ENCODE measurements at places on chromosomes 4 and X.
A peak's percentile ranks its signal among the peaks of the same experiment; 100 is the strongest.

DNA sequence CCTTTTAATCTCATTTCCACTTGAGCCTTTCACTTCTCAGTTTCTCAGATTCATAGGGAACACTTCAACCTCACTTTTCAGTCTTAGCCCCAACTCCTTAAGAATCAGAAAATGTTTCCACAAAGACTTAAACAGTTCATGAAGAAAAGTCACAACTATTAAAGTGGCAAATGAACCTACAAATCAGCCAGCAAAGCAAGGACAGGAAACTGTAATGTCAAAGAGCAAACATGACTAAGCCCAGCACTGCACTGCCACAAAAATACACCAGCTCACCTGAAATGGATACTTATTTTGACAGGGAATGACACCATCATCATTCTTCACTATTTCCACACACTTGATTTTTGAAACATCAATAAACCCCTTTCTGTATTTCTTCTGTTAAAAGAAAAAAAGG lies 41.8 kb upstream of the TXK start:
- no peak for DNase-seq

DNA sequence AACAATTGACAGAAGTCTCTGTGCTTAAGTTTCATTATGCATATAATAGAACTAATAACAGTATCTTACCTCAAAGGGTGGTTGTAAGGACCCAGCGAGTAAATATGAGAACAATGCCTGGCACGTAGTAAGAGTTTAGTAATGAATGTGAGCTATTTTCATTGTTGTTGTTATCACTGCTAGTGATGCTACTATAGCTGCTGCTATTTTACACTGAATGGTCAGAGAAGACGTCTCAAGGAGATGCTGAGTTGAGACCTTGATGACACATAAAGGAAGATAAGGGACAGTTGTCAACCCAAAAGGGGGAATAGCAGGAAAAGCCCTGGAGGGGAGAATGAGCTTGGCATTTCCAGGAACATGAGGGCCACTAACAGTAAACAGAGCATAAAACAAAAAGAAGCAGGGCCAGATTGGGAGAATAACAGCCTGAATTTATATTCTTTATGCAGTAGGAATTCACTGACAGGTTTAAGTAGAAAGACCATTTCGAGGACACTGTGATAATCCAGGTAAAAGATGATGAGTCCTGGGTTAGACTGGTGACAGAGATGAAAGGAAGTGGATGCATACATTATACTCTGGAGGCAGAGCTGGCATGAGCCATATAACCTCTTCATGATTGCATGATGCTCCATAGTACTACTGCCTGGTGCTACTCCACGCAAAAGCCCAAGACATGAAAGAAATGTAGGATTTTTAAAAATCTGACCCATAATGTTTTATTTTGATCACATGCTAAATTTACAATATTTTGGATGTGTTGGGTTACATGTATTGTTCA lies 23.1 kb downstream of the ATP8A1 start:
- no peak for DNase-seq

GRCh38 chr4:16472537-16472936 lies 246.3 kb upstream of the TAPT1 start:
- DNase-seq: no peak

- DNase-seq: no peak
Observed at GRCh38 chr4:73917081-73917501, 47.9 kb downstream of the CXCL1 start.

GRCh38 chrX:30533835-30534234 lies 43.7 kb downstream of the TASL start:
- DNase-seq: no peak

- no peak for DNase-seq
Observed at GRCh38 chr4:113467581-113467980, 294.0 kb downstream of the CAMK2D start.

- DNase-seq: no peak
Observed at GRCh38 chr4:8135666-8136065, 22.9 kb downstream of the ABLIM2 start.

GRCh38 chrX:40266490-40267333 lies 169.0 kb upstream of the BCOR start:
- DNase-seq: peak; percentile 35

DNA sequence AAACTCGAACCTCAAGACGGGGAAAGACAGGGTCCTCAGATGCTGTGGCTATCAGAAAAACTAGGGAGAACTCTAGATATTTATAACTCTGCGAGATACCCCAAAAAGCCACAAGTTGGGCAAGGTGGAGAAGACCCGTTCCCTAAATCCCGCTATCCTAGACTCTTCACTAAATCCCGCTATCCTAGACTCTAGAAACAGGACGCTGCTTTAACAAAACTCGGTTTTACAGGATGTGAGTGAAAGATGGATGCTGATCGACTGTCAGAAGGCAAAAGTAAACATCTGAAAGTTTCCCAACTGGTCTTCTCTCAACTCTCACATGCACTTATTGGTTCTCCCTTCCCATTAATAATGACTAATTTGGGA lies 270 bp downstream of the DNAAF6 start:
- no peak for DNase-seq

DNA sequence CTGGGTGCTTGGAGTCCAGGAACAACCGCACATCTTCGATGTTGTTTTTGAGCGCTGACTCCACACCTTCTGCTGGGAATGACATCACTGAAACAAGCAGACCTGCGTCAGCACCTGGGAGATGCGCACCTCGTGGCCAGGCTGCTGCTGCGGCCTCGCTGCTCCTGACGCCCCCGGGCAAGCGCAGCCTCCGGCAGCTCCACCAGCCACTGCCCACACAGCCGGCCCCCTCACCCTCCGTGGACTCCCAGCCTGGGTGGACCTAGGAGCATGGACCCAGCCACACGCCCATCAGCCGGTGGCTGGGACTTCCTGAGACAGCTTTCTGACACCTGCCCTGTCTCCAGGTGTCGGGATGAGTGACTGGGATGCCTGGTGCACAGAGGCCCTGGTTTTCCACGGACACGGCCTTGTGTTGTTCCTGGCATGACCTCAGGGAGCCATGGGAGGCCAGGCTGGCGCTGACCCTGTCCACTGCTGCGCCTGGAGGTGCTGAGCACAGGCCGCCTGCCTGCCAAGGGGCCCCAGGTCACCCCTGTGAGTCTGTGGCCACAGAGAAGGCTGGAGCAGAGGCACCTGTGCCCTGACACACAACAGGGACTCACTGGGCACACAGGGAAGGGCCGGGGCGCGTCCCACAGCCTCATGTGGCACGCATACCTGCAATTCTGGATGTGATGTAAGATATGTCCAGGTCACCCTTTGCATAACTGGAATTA lies 48.6 kb downstream of the GAK start:
- DNase-seq: no peak

DNA sequence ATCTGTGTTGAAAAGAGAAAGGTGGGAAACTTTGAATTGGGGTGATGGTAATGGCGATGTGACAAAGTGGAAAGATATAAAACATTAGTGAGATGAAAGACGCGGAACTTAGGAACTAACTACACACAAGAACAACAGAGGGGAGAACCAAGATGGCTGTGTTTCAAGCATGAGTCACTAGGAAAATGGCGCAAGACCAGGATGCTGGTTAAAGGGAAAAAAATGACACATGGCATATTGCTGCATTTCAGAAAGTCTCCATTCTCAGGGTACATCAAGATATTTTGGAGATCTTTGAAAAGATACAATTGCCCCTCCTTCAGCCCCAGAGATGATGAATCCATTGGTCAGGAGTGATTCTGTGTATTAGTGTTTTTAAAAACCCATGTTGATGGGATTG lies 164.4 kb downstream of the FBXO8 start:
- DNase-seq: no peak

Data from germinal center (tissue), 1 donor.